ENCODE measurements at places on chromosomes 3 and 15. TPM values are rescaled to one million over a fixed set of nuclear protein-coding genes. Genes with fewer than 3 reads are reported as not detected.

DNA sequence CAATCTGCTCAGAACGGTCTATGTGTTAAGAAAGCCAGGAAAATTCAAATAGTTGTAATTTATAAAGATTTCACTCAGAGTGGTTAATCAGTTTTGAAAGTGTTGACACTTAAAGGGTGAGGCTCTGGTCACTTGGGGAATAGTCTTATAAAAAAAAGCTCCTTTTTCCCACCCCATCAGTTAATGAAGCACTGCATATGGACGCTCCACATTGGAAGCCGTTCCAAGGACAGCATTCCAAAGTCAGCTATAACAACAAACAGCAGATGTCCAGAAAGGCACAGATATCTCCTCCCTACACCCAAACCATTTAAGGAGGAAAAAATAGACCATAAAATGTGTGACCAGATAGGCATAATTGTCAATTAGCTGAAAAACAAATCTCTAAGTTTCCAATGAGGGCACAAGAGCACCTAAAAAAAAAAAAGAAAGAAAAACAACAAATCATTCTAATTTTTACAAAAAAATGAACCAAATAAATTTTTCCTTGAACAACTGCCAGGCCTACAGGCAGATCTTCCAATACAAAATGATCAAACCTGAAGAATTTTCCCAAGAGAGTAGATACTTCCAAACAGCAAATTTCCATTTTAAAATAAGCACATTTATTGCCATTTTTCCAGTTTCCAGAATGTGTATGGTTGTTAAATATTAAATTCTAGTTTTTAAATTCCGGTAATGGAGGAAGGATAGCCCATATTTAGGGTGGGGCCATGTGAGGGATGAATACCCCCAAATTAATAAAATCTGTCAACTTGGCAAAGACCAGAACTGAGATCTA, 198.3 kb downstream of the ERC2 start:
- no peaks in the 10 kb centered on the region for H3K27me3 ChIP-seq
- no peak for DNase-seq
- no peaks in the 10 kb centered on the region for H3K4me1 ChIP-seq
- no peaks in the 10 kb centered on the region for H3K36me3 ChIP-seq

DNA sequence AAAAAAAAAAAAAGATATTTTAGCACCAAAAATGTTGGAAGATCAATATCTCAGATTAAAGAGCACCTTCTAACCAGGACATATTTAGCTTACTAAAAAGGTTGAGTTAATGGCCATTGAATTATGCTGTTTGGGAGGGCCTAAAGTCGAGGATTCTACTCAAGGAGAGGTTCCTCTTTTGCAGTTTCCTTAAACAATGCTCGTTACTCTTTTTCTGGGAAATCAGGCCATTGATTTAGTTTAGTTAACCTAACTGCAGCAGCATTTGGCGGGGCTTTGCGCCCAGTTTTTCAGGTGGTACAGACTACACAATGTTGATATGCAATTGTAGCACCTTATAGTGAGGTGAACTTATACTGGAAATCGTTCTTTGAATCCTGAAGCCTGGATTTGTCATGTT, 6.8 kb downstream of the ABHD2 start:
- H3K4me3 ChIP-seq = no peak overlapping the region
- H3K36me3 ChIP-seq = no peaks in the 10 kb centered on the region
- no peak for DNase-seq
- no peaks in the 10 kb centered on the region for H3K27me3 ChIP-seq
- peak overlapping the region; percentile 52 for H3K27ac ChIP-seq
- peaks cover 10% of the 10 kb centered on the region for H3K4me1 ChIP-seq

- no peaks in the 10 kb centered on the region for H3K4me1 ChIP-seq
- DNase-seq = no peak
- no peaks in the 10 kb centered on the region for H3K27me3 ChIP-seq
Measured at GRCh38 chr3:104359546-104359945, 1007.2 kb upstream of the ALCAM start.

GRCh38 chr3:45988804-45989203, 6.8 kb downstream of the FYCO1 start:
- H3K27me3 ChIP-seq = no peaks in the 10 kb centered on the region
- no peak for DNase-seq
- peaks cover 5% of the 10 kb centered on the region for H3K36me3 ChIP-seq
- H3K27ac ChIP-seq = no peak overlapping the region

DNA sequence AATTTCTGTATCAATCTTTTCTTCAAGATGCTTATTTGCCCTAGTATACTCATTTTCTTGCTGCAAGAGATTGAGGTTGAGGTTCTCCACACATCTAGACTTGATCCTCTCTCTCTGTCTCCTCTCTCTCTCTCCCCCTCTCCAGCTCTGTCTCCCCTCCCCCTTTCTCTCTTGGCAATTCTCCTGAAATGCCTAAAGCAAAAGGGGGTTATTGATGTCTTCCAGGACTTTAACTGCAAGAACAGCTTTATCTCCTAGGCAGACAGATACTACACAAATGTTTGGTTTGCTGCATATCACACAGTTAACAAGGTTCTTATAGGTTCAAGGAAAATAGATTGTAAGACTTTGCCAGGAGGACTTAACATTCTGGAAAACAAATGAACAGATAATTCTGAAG, 52.1 kb downstream of the TMEM212 start:
- H3K4me3 ChIP-seq = no peak overlapping the region
- no peaks in the 10 kb centered on the region for H3K36me3 ChIP-seq
- no peak for DNase-seq
- no peaks in the 10 kb centered on the region for H3K4me1 ChIP-seq
- no peaks in the 10 kb centered on the region for H3K27me3 ChIP-seq
- no peak overlapping the region for H3K27ac ChIP-seq

- H3K27me3 ChIP-seq = no peaks in the 10 kb centered on the region
- no peak for DNase-seq
- no peaks in the 10 kb centered on the region for H3K4me1 ChIP-seq
- no peaks in the 10 kb centered on the region for H3K36me3 ChIP-seq
- no peak overlapping the region for H3K4me3 ChIP-seq
Measured at GRCh38 chr3:27384191-27384590, 15.0 kb upstream of the NEK10 start.

GRCh38 chr3:78161736-78162135, 1121.8 kb downstream of the ROBO2 start:
- no peak overlapping the region for H3K4me3 ChIP-seq
- H3K27ac ChIP-seq = no peak overlapping the region
- no peaks in the 10 kb centered on the region for H3K27me3 ChIP-seq
- DNase-seq = no peak
- no peaks in the 10 kb centered on the region for H3K4me1 ChIP-seq

DNA sequence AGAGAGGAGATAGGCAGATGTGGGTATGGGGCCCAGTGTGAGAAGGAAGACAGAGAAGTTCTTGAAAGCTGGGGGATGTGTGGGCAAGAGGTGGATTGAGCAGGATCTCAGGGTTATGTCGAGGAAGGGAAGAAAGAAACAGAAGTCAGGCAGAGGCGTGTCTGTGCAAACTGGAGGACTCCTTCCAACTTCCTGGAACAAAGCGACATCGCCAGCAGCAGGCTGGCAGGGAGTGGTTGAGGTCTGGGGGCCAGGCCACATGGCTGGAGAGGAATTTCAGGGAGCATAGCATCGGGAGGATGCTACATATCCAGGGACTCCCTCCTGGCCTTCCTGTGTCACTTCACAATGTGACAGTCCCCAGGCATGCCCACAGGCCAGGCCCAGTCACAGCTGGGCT, 42.9 kb upstream of the MYZAP start:
- H3K4me3 ChIP-seq = no peak overlapping the region
- H3K4me1 ChIP-seq = no peaks in the 10 kb centered on the region
- no peaks in the 10 kb centered on the region for H3K36me3 ChIP-seq
- DNase-seq = peak; percentile 63
- H3K27me3 ChIP-seq = no peaks in the 10 kb centered on the region

GRCh38 chr15:41919201-41919820, 25.5 kb upstream of the SPTBN5 start:
- DNase-seq = no peak
- no peak overlapping the region for H3K4me3 ChIP-seq
- H3K27me3 ChIP-seq = no peaks in the 10 kb centered on the region

DNA sequence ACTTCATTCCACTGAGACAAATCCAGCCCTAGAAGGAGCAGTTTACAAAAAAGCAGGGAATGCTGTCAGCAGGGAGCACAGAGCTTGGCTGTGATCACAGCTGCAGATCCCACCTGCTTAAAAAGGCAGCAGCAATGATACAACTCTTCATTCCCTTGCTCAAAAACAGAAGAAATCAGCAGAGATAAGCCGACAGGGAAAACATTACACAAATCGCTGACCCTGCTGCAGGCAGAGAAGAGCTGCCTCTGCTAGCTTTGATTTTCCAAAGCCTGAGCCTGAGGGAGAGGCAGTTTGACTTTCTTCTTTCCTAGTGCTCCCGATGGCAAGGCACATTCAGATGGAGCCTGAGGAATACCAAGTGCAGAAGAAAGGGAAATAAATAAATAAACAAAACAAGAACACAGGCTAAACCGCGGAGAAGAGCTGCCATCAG, 80.2 kb downstream of the SHQ1 start:
- no peak overlapping the region for H3K27ac ChIP-seq
- H3K4me3 ChIP-seq = no peak overlapping the region
- DNase-seq = no peak
- no peaks in the 10 kb centered on the region for H3K36me3 ChIP-seq
- H3K27me3 ChIP-seq = no peaks in the 10 kb centered on the region
- no peaks in the 10 kb centered on the region for H3K4me1 ChIP-seq

- no peaks in the 10 kb centered on the region for H3K27me3 ChIP-seq
- peaks cover 4% of the 10 kb centered on the region for H3K4me1 ChIP-seq
- no peaks in the 10 kb centered on the region for H3K36me3 ChIP-seq
- DNase-seq = no peak
Measured at GRCh38 chr3:42119561-42120355, 28.6 kb downstream of the TRAK1 start.

DNA sequence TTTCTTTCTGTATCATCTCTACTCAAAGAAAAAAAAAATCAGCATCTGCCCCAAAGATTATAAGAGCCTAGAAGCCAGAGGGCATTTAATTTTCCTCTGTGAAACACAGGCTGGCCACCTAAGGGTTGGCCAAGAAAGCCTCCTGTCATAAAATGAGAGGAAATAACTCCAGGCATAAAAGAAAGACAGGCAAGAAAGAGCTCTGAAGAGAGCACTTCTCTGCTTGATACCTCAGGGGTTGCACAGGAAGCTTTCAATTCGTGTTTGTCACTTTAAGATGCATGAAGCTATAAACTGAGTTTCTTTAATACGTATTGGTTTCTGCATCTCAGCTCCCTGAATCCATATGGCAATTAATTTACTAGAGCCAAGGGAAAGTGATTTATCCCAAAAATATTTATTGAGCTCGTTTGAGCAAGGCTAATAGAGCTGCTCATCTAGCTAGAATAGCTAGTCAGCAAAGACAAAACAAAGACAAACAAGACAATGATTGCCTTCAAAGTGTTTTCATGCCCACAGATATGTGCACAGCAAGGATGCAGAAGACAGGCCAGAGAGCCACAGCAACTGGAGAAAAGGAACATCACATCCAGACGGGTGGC, 35.5 kb downstream of the ATP8B4 start:
- no peak overlapping the region for H3K27ac ChIP-seq
- H3K27me3 ChIP-seq = no peaks in the 10 kb centered on the region
- no peak for DNase-seq
- no peaks in the 10 kb centered on the region for H3K36me3 ChIP-seq

- no peak for DNase-seq
- no peaks in the 10 kb centered on the region for H3K27me3 ChIP-seq
- no peaks in the 10 kb centered on the region for H3K4me1 ChIP-seq
- H3K27ac ChIP-seq = no peak overlapping the region
Measured at GRCh38 chr3:59695860-59696259, 646.0 kb upstream of the CFAP20DC start.

- no peak overlapping the region for H3K4me3 ChIP-seq
- H3K36me3 ChIP-seq = no peaks in the 10 kb centered on the region
- no peak overlapping the region for H3K27ac ChIP-seq
- H3K27me3 ChIP-seq = no peaks in the 10 kb centered on the region
Measured at GRCh38 chr3:187536185-187536584, 134.0 kb downstream of the SST start.

GRCh38 chr3:117407317-117407716, 697.7 kb downstream of the TUSC7 start:
- H3K27me3 ChIP-seq = no peaks in the 10 kb centered on the region
- no peaks in the 10 kb centered on the region for H3K4me1 ChIP-seq
- H3K36me3 ChIP-seq = no peaks in the 10 kb centered on the region
- H3K4me3 ChIP-seq = no peak overlapping the region
- DNase-seq = no peak

GRCh38 chr15:80452166-80452565, 48.0 kb downstream of the ARNT2 start:
- H3K27ac ChIP-seq = no peak overlapping the region
- H3K36me3 ChIP-seq = no peaks in the 10 kb centered on the region
- H3K4me1 ChIP-seq = no peaks in the 10 kb centered on the region

DNA sequence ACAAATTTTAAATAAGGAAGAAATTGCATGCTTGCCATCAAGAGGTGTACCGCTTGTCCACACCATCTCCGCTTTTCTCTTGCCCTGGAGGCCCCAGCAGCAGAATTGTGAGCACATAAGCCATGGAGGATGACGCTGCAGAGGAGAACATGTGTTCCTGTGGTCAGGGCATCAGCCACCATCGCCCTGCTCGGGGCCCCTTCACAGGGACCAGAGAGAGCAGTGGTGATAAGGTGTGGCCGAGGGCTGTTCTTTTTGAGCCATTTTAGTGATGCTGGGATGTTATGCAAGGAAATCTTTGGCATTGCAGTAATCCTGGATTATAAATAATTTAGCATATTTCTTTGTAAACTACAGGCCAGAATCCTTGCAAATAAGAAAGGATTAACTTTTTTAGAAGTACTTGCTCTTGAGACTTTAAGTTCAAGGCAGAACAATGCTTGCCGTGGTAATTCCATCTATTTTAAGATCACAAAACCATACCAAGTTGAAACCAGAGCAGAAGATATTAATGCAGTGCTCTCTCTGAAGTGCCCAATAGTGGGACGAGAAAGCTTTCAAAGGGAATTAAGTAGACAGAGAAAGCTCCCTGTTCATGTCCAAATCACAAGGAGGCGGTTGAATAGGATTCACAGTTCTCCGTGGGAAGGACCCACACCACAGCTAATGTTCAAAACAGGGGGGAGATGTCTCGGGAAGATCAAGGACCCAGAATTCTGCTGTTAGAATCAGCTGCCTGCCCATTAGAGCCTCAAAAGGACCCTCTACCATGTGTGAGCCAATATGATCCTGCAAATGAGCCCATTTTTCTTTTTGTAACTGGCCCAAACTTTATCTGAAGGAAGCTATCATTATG, 338.5 kb downstream of the RORA start:
- no peaks in the 10 kb centered on the region for H3K27me3 ChIP-seq
- DNase-seq = no peak
- no peak overlapping the region for H3K27ac ChIP-seq
- no peak overlapping the region for H3K4me3 ChIP-seq
- H3K36me3 ChIP-seq = no peaks in the 10 kb centered on the region

CALML4 gene
- 111 TPM for total RNA-seq

PPIP5K1 gene
- total RNA-seq = 116 TPM

GOLGA6L24 gene
- total RNA-seq = not detected

CRYGS gene
- 2.3 TPM for total RNA-seq

INSYN1 gene
- total RNA-seq = 0.58 TPM

IQCF5 gene
- not detected for total RNA-seq

TMEM115 gene
- 45.0 TPM for total RNA-seq

SPESP1 gene
- total RNA-seq = 4.2 TPM

Measured in colonic mucosa (tissue), 4 donors.